Cardiac fibroblast (primary cell): ENCODE measurements at places on chromosomes 16 and 17.
A peak's percentile ranks its signal among the peaks of the same experiment; 100 is the strongest.

DNA sequence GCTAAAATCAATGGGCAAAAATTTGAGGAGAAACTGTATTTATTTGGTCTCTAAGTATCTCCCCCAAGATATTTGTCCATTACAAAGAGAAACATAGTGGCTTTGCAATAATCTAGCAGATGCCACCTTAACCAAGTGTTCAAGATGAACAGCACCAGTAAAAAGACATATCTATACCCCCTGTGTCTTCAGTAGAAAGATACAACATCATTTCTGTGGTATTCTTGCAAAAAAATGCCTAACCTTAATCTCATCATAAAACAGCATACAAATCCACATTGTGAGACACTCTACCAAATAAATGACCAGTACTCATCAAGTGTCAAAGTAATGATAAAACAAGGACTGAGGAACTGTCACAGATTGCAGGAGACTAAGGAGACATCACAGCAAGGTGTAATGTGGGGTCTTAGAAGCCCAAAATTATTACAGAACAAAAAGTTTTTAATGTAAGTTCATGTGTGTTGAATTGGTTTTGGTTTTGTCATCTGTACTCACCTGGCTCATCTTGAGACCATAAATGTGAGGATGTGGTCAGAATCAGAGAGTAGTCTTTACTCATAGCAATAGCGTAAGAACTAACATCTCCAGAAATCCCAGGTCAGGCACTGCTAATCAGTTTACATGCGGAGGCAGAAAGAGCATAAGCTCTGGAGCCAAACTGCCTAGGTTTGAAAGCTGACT is 77.2 kb downstream of the AATF start:
- no peak for DNase-seq

DNA sequence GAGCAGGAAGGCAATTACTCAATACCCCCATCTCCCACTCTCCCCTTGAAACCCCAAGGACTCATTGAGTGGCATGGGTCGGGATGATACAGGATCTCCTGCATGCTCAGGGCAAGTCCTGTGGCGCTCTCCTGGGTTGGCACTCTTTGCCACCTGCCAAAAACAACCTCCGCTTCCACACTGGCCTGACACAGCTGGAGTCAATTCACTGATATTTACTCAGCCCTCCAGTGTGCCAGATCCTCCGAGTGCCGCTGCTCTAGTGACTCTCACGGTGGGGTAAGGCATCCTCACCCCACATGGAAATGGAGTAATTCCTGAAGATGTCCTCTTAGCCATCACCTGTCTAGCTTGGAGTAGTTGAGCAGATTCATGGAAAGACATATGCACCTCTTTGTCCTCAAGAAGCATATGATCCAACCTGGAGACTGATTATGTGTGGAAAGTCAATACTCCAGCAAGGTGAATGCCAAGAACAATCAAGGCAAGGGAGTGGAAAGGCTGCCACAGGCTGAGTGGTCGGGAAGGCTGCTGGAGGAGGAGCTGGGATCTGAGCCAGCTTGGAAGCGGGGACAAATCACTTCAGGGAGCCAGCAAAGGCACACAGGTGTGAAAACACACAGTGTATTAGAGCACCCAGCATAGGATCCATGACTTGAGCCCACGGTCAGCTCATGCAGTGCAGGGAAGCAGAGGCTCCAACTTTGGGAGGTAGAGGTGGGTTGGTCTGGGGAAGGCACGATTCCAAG is 12.6 kb upstream of the GOSR2 start:
- DNase-seq: no peak

- no peak for DNase-seq
These were observed 58.6 kb upstream of the DNAH9 start for GRCh38 chr17:11539637-11540036.

- DNase-seq: no peak
These were observed at the start of gene FMNL1 for GRCh38 chr17:45221081-45222013. Gene FMNL1, plus strand, starts transcription at chr17:45221885. Its CDS starts 240 bp downstream, at chr17:45222125.

- DNase-seq: peak; percentile 52
These were observed 5.1 kb downstream of the PITPNA start for GRCh38 chr17:1557355-1558095.

DNA sequence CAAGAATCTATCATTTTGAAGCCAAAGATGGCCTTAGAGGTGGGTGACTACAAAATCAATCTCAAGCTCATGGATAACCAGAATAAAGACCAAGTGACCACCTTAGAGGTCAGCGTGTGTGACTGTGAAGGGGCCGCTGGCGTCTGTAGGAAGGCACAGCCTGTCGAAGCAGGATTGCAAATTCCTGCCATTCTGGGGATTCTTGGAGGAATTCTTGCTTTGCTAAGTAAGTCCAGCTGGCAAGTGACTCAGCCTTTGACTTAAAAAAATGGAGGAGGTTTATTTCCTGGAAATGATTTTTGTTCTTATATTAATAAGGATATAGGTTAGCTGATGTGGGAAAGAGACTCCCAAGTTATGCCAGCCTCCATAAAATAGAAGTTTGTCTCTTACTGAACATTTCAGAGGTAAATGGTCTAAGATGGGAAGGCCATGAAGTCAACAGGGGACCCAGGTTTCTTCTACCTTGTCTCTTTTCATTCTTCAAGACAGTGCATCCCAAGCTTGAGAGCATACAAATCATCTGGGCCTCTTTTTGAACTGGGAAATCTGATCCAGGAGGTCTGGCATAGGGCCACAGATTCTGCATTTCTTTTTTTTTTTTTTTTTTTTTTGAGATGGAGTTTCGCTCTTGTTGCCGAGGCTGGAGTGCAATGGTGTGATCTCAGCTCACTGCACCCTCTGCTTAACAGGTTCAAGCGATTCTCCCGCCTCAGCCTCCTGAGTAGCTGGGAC is 19.8 kb upstream of the TANGO6 start:
- peak; percentile 94 for DNase-seq

- no peak for DNase-seq
These were observed 1.7 kb upstream of the CCNF start for GRCh38 chr16:2427526-2427925.

DNA sequence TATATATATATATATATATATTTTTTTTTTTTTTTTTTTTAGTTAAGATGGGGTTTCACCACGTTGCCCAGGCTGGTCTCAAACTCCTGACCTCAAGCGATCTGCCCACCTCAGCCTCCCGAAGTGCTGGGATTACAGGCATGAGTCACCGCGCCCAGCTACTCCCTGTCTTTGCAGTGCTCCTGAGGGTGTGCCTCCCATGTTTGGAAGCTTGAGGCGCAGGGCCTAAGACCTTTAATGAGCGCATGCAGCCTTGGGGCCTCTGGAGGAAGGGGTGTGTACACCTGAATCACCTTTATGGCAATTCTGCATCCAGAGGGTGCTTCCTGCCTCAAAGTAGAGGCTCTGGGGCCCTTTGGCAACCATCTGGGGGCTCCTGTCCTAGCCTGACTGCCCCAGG is 219.4 kb upstream of the CIBAR2 start:
- DNase-seq: no peak

- DNase-seq: no peak
These were observed 132.4 kb downstream of the CA10 start for GRCh38 chr17:52026075-52026474.

DNA sequence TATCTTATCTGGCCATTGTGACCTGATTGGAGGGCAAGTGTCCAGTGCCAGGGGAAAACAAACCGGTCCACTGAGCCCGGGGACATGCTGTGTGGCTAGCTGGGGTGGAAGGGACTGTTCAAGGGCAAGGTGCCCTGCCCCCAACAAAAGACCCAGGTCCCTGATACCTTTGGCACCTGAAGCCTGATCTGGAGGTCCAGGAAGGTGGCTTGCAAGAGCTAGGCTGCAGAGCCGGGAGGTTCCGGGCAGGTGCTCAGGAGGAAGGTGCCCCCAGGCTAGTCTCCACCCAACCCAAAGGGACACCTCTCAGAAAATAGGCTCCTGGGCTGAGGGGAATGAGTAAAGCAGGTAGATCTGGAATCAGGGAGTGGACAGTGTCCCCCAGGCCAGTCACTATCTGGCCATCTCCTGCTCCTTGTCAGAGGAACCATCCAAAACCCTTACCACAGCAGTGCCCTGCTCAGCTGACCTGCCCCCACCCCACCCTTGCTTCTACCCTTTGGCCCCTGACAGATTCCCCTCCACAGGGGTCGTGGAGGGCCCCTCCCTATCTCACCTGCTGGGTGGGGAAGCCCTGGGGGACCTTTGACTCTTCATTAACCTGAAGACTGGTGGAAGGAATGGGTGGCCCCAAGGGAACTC is 6.2 kb downstream of the NAT9 start:
- DNase-seq: no peak

GRCh38 chr16:30954993-30955392 is 2.6 kb upstream of the SETD1A start:
- no peak for DNase-seq

- no peak for DNase-seq
These were observed 2.3 kb upstream of the CLUH start for GRCh38 chr17:2713881-2714280.

GRCh38 chr17:33120103-33120502 is 128.5 kb downstream of the SPACA3 start:
- no peak for DNase-seq

DNA sequence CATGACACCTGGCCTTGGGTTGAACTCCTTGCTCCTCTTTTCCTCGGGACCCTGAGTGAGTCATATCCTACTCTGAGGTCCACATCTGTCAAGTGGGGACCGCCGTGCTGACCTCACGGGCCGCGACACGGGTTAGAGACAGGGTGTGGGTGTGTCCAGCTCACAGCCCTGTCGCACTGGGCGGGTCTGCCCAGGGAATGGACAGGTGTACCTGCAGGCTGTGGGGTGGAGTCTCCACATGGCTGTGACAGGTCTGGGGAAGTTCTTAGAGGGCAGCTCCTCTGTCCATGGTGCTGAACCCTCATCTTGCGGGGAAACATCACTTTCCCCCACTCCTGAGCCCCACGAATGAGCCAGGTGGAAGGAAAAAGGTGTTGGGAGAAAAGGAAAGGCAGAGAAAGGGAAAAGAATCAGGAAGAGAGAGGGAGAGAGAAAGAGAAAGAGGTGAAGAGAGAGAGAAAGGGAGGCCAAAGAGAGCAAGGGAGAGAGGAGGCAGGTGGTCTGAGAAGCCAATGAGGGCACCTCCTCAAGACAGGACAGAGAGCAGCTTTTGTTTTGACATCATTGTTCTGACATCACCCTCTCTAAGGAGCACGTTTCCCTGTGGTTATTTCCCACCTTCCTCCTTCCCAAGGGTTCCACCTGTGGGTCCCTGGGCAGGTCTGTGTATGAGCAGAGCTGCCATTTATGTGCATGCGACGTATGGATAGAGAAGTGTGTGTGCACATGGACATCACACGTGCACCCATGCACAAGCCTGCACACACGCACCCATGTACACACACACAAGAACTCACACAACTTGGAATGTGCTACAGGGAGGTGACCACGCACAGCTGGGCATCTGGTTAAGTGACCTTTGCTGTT is 32.6 kb upstream of the CBFA2T3 start:
- DNase-seq: peak; percentile 17

DNA sequence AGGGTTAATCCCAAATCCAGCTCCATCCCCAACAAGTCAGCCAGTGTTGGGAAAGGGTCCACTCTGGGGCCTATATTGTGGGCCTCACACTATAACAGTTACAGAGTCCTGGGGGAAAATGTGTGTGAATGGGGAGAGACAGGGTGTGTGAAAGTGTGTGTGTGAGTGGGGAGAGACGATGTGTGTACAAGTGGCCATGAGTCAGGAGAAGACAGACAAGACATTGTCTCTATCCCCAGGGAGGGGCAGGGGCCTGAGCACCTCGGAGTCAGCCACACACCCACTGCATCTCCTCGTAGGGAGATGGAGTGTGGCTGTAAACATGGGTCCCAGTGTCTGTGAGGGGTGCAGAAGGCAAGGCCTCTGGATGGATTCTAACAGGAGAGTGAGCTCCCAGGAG is 2.9 kb downstream of the CRHR1 start:
- no peak for DNase-seq

GRCh38 chr16:23964136-23964535 is 128.4 kb downstream of the PRKCB start:
- no peak for DNase-seq

- peak; percentile 69 for DNase-seq
These were observed 11.6 kb downstream of the FBXL19 start for GRCh38 chr16:30934827-30935557.

GRCh38 chr17:19010729-19011505 is 6.4 kb upstream of the FAM83G start:
- DNase-seq: peak; percentile 33

- DNase-seq: peak; percentile 88
These were observed 7.3 kb downstream of the C16orf86 start for GRCh38 chr16:67673712-67674580.

GRCh38 chr16:77276661-77277060 is 77.5 kb downstream of the SYCE1L start:
- peak; percentile 15 for DNase-seq

GRCh38 chr16:31352376-31353115 is 2.4 kb upstream of the ITGAX start:
- no peak for DNase-seq

- DNase-seq: no peak
These were observed 81.1 kb downstream of the MSI2 start for GRCh38 chr17:57337390-57337789.

DNA sequence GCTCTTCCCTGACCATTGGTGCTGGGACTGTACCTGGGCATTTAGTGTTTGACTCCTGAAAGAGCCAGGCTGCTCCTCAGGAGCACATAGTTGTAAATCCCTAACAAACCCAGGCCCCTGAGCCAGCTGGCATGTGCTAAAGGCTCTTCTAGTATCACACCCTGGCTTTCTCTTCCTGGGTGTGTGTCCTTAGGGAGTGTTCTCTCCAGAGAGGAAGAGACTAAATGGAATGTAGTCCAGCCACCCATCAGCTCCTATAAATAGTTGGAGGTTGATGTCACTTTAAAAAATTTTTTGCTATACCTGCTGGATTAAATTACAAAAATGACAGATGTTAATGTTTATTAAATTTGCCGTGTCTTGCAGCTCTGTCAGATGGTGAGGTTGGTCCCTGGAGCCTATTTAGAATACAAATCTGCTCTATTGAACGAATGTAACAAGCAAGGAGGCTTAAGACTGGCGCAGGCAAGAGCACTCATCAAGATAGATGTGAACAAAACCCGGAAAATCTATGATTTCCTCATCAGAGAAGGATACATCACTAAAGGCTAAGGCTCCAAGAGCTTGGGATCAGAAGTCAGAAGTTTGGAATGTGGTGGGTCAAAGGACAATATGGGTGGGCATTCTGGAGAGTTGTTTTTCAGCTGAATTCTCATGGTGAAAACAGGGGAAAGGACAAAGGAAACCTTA is 13.1 kb upstream of the DUSP14 start:
- peak; percentile 74 for DNase-seq
